ENCODE measurements at places on chromosomes 4 and X.

DNA sequence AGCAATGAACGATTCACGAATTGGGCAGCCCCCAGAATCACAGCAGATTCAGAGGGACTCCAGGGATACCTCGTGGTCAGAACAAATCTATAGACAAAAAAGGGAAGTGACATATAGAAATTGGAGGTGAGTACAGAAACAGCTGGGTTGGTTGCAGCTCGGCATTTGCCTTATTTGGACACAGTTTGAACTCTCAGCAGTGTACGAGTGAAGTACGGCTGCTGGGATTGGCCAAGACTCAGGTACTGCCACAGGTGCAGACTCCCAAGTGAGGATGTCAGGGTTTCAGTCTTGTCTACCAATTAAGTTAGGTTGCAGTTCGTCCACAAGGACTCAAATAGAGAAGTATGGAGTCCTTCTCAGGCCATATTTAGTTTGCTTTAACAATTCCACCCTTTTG, 28.2 kb downstream of the HTT-AS start:
- DNase-seq = no peak

GRCh38 chr4:144583658-144584057, 62.3 kb upstream of the HHIP start:
- no peak for DNase-seq

- no peak for DNase-seq
Measured at GRCh38 chrX:20507901-20508620, 241.4 kb upstream of the RPS6KA3 start.

- no peak for DNase-seq
Measured at GRCh38 chr4:96786306-96786705, 946.4 kb downstream of the PDHA2 start.

GRCh38 chr4:155403886-155404285, 27.1 kb upstream of the MAP9 start:
- no peak for DNase-seq

- DNase-seq = no peak
Measured at GRCh38 chr4:145909281-145909715, 29.3 kb downstream of the ZNF827 start.

GRCh38 chrX:1292575-1293290, 24.1 kb downstream of the CSF2RA start:
- DNase-seq = no peak

Data from RWPE2 (cell line).